Stimulated activated CD8-positive, alpha-beta memory T cell treated with anti-CD3 and anti-CD28 coated beads, Interleukin-2, amount 100 ng/mL, for 48 hours (primary cell): ENCODE measurements at places on chromosomes 11 and 22.

GRCh38 chr11:5229356-5229755 lies 2.5 kb upstream of the HBB start:
- no peak for DNase-seq

DNA sequence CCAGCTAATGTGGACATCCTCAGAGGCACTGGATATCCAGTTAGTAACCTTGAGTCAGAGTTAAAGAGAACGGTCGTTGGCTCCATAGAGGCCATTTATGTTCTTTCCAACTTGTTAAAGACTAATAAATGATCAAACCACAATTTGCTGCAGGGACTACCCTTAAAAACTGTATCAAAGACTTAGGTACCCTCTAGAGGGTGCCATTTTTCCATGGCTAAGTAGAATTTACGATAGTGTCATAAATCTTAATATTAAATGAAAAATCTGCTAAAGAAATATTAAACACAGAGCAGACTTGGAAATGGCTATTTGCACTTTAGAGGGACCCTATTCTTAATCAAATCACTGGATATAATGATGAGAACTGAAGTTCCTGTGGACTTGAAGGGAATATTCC lies 685.2 kb upstream of the CHORDC1 start:
- no peak for DNase-seq

GRCh38 chr11:47393163-47394049 lies 15.0 kb upstream of the SLC39A13 start:
- DNase-seq = no peak

- no peak for DNase-seq
These were observed 147.8 kb downstream of the COMMD9 start for GRCh38 chr11:36141196-36141953.

DNA sequence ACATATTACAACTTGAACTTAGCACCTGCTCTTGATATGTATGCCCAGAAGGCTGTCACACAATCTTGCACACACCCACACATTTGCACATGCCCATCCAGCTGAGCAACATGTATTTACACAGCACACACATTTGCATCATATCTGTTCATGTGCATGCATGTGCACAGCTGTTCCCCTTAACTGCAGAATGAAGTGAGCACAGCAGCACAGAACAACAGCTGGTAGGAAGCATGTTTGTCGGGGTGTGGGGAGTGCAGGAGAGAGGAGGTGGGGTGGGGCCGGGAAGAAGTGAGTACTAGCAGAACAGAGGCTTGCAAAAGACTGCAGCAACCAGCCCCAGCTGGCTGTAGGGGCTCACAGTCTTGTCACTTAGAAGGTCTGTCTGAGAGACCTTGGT lies 296.5 kb downstream of the KIRREL3 start:
- DNase-seq = no peak

- no peak for DNase-seq
These were observed 73.9 kb downstream of the SPON1 start for GRCh38 chr11:14036469-14036868.

DNA sequence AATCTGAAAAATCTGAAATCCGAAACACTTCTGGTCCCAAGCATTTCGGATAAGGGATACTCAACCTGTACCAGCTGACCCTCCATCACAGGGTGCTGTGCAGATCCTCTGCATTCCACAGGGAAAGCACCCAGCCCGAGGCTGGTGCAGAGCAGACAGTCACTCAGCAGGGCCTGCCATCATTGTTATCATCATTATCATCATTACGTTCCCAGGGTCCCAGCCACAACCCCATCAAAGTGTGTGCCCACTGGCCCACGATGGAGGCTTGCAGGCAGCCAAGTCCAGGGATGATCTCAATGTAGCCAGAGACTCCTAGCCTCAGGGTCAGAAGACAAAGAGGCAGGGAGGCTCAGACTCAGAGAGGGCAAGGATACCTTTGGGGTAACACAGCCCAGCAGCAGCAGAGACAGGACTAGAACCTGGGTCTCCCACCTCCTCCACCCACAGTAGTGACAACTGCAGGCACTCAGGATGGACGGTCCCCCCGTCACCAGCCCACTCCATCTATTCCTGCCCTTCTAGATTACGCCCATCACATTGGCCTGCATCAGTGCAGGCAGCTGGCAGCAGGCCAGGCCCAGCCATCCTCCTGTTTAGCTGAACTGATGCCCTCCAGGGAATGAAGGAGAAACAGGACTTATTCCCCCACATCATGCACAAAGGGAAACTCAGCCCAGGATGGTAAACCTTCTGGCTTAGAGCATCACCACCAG lies 10.3 kb downstream of the GAL3ST1 start:
- no peak for DNase-seq

GRCh38 chr11:120035756-120036155 lies 102.2 kb downstream of the TRIM29 start:
- no peak for DNase-seq

- DNase-seq = no peak
These were observed 65.7 kb downstream of the RPL27A start for GRCh38 chr11:8748317-8748716.
